ENCODE measurements at places on chromosomes 4 and X.

GRCh38 chr4:22903913-22904312, 211.2 kb downstream of the GBA3 start:
- DNase-seq, result no peak

DNA sequence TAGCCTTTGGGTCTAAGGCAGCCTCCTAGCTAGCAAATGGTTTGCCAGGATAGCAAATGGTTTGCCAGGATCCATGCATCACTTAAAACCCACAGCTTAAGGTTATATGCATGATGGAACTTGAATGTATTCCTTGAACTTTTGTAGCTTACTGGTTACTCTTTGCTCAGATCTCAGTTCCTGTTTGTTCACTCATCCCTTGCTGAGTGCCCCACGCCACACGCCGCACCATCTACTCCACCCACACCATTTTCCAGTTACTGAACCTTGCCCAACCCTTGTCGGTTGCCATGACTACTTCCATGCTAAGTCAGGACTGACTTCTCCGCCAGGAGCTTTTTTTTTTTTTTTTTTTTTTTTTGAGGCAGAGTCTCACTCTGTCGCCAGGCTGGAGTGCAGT, 29.5 kb upstream of the XIAP start:
- peak; percentile 38 for DNase-seq

DNA sequence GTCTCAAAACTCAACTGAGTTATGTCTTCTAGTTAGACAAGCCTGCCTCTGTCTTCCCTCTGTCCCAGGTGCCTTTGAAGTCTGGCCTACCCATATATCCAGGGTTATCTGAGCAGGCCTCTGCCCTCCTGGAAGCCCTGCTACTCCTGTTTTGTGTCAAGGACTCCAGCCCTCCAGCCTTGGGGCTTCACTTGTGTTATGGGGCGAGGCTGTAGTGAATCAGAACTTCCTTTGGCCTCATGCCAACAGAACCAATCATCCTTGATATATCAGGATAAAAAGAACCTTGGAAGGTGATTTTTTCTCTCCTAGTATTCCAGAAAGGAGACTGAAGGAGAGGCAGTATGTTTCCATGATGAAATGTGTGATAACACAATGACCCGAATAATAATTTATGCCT, 8.9 kb upstream of the ADGRG4 start:
- DNase-seq, result no peak

DNA sequence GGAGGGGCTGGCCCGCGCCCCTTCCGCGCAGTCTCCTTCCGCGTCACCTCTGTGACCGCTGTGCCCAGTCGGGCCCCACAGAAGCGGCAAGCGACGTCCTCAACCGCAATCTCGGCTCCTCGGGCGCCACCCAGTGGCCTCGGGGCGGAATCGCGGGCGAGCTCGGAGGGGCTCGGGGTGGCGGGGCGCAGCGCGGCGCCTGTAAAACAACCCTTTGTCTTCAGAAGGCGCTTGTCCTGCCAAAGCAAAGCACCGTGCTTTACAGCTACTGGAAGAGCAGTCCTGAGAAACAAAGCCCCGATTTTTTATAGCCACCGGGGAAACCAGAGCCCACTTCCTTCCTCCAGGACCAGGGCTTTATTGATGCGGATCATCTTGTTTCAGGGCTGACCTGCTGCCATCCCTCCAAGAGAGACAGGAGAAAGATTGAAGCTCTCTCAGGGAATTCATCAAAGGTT, 37.3 kb upstream of the CDKN2AIP start:
- peak; percentile 90 for DNase-seq

DNA sequence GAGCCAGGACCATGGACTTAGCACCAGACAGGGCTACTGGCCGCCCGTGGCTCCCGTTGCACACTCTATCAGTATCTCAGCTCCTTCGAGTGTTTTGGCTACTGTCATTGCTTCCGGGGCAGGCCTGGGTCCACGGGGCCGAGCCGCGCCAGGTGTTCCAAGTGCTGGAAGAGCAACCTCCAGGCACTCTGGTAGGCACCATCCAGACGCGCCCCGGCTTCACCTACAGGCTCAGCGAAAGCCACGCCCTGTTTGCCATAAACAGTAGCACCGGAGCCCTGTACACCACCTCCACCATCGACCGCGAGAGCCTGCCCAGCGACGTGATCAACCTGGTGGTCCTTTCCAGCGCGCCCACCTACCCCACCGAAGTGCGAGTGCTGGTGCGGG, 1.6 kb downstream of the FAT4 start:
- no peak for DNase-seq

DNA sequence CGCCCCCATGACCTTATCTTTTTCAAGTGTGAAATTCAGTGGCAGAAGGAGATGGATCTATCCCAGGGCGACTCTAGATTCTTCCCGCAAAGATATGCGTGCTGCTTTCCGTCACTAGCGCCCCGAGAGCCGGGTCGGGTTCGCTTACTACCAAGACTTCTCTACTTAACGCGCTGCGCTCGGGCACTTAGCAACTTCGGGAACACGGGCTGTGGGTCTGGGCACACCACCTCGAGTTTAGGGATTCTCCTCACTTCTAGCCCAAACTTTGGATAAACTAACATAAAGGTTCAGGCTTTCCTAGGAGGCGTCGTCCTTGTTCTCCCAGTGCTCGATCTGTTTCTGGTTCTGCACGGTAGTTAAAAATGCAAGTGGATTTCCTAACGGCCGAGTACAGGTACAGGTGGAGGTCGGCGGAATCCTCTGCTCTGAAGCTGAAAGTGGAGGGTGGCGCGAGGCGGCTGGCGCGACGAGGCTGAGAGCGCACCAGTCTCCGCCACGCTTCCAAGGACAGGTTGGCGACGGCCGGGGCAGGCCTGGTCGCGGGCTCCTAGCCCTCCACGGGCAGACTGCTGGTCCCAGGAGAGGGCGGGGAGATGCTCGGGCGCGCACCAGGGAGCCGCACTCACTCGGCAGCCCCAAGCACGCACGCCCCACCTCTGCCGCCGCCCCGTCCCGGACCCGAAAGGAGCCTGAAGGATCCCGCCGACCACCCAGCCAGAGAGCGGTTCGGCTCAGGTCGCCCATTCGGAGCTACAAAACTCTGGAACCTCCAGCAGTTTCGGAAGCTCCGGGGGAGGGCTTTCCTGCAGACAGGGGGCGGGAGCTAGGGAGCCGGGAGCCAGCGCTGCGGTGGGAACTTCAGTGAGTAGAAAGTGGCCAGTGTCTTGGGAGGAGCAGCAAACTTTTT, 100.8 kb upstream of the TENM3 start:
- DNase-seq, result no peak

DNA sequence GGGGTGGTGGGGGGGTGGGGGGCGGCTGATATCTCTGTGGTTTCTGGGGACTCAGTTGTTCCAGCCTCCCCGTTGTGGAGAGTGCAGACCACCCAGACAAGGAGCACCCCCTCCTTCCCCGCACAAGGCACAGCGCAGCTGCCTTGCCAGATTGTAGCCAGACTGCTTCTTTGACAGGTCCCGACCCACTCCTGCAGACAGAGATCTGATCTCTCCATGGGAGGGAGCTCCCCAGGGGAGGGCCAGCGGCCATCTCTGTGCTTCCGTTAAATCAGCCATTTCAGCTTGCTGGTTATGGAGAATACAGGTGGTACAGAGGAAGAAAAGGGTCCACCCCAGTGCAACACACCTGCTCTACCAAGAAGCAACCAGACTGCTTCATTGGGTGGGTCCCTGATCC, 80.8 kb downstream of the FGF16 start:
- DNase-seq, result no peak

DNA sequence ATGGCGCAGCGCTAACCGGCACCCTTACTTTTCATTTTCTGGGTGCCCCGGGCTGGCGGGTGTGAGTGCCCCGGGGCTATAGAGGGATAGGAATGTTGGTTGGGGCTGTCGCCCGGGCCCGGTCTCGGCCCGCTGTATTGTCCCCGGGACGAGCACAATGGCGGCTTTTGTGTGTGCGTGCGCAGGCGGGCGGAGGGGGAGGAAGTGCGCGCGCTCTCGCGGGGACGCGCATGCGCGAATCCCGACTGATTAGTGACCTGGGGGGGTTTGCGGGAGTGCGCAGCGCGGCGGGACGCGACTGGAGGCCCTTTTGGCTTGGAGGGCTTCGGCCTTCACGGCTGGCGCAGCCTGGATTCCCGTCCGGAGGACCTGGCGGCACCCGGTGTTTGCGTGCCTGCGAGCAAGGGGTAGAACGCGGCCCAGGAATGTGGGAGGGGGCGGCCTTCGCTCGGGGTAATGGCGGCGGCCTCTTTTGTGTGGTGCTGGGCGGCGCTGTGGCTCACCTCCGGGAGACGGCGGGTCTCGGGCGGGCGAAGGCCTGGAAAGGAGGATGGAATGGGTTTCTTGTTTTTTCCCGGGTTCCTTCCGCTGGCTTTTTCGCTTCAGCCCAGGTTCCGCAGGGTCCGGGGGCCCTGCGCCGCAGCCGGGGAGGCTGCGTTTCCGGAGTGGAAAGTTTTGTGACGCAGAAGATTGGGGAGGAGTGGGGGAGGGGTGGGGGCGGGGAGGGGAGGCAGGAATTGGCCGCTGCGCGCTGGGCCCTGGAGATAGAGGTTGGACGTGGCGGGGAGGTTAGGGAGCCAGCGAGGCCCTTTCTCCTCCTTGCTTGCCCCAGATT, 618 bp downstream of the DDX3X start:
- DNase-seq, result peak; percentile 91

GRCh38 chr4:155007660-155008176, 200.7 kb upstream of the NPY2R start:
- DNase-seq, result no peak

GRCh38 chr4:123750044-123750443, 353.4 kb downstream of the SPRY1 start:
- no peak for DNase-seq

GRCh38 chr4:184282251-184282713, 64.6 kb upstream of the ENPP6 start:
- DNase-seq, result peak; percentile 56

DNA sequence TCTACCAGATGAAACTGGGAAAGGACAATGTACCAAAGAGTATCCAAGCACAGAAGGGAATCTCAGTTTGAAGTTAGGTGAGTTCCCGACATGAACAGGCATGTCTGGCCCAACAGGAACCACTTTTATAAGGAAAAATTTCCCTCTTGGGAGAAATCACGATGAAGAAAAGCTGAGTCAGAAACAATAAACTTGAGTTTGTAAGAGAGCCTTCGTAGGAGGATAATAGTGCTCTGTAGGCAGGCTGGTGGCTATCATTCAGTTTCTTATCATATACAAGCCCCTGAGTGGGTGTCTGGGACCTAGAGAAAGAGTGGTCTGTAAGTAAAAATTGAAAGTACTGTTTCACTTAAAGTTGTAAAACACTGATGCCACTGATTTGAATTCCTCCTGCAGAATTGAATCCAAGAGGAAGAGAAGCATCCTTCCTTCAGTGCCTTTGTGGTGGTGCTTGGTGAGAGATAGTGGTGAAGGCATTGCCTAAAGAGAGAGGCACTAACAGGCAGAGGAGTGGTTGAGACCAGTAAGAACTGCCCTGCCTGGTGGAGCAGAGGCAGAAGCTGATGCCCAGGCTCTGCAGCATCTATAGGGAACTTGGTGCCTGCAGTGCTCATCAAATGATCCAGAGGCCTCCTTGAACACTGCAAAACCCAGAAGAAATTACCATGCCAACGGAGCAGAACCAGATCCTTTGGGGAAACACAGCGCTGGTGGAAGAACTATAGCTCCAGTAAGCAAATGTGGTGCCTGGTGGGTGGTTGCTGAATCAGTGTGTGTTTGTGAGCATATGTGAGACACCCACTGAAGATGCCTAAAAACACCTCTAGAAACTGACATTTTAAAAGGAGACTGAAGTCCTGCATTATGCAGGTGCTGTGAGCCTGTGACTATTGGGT, 31.7 kb upstream of the METAP1 start:
- DNase-seq, result no peak
